ENCODE measurements at places on chromosomes 11 and 22.

- peak; percentile 22 for DNase-seq
Measured at GRCh38 chr11:69707176-69707575, 3.4 kb upstream of the FGF19 start.

GRCh38 chr11:57668434-57668782, 494 bp downstream of the ZDHHC5 start:
- peak; percentile 62 for DNase-seq

- DNase-seq: no peak
Measured at GRCh38 chr11:117610045-117610444, 187.0 kb downstream of the DSCAML1 start.

GRCh38 chr11:19520681-19521080, 192.0 kb upstream of the NAV2 start:
- DNase-seq: no peak

- no peak for DNase-seq
Measured at GRCh38 chr11:70717936-70718595, 319.7 kb downstream of the CTTN start.

DNA sequence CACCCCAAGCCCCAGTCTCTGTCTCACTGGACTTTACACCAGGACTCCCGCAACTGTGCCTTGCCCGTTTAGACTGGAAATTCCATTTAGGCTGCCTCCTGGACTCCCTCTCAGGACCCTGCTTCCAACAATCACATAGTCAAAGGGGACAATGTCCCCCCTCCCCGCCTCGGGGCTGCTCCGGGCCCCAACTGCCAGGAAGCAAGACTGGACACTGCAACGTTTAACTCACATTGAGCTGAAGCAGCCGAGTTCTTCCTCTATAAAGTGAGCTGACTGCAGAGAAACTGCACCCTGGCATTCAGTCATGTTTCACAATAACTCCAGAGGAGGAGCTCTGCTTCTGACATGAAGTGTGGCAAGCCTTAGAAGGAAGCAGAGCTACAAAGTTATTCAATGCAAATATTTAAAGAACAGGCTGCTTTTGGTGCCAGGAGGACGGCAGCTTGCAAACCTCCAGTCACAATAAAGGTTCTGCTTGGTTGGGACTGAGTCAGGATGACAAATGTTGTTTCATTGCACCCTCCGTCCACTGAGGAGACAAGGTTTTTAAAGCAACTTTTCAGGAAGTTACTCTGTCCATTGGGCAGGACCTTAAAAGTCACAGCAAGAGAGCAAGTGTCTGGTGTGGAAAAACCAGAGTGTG, 19.9 kb downstream of the PACSIN2 start:
- peak; percentile 12 for DNase-seq

DNA sequence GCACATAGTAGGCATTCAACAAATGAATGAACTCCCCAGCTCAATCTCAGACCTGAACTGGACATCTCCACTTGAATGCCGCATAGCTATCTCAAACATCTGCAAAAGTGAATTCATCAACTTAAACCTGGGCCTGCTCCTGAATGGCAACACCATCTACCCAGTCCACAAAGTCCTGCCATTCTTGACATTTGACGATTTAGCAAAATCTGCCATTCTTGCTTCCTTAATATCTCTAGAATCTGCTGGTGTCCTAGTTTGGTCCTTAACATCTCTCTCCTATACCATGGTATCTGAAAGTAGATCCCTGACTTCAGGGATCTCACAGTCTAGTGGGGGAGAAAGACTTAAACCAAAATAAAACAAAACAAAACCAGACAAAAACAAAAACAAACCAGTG, 12.4 kb upstream of the HPX start:
- DNase-seq: no peak

- peak; percentile 74 for DNase-seq
Measured at GRCh38 chr22:35726398-35726797, 8.7 kb downstream of the APOL5 start.

GRCh38 chr11:83827520-83827919, 541.4 kb upstream of the CCDC90B start:
- no peak for DNase-seq

DNA sequence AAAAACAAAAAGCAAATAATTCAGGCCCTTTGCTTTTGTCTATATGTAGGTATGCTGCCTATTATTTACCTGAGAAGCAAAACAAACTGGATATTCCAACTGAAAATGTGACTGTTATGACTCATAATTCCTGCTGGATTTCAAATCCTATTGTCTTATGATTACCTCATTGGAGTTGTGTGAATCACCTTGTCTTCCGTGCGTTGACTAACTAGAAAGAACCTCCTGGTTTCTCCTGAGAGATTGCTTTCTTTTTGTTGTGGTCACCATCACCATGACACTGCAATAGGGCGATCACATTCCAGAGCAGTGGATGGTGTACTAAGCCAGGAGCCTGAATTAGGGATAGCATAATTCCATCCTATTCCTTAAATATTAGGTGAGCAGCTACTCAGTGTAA, 23.0 kb upstream of the EXPH5 start:
- DNase-seq: no peak

GRCh38 chr11:119120639-119121007, 757 bp upstream of the HINFP start:
- no peak for DNase-seq

DNA sequence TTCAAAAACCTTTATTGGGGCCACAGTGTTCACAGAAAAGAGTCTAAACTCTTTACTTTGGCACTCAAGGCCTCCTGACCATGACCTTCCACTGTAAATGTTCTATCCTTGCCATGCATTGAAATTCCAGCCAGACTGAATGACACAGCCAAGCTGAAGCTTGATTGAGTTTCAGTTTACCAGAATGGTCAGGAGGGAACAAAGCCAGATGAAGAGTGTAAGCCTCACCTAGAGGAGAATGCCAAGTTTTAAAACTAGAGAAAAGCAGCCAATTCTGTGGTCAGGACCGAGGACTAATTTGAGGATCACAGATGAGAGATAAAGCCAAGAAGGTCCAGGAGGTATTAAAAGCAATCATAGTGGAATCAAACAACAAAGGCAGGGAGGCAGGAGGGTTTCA, 215.3 kb downstream of the KCNA4 start:
- no peak for DNase-seq

DNA sequence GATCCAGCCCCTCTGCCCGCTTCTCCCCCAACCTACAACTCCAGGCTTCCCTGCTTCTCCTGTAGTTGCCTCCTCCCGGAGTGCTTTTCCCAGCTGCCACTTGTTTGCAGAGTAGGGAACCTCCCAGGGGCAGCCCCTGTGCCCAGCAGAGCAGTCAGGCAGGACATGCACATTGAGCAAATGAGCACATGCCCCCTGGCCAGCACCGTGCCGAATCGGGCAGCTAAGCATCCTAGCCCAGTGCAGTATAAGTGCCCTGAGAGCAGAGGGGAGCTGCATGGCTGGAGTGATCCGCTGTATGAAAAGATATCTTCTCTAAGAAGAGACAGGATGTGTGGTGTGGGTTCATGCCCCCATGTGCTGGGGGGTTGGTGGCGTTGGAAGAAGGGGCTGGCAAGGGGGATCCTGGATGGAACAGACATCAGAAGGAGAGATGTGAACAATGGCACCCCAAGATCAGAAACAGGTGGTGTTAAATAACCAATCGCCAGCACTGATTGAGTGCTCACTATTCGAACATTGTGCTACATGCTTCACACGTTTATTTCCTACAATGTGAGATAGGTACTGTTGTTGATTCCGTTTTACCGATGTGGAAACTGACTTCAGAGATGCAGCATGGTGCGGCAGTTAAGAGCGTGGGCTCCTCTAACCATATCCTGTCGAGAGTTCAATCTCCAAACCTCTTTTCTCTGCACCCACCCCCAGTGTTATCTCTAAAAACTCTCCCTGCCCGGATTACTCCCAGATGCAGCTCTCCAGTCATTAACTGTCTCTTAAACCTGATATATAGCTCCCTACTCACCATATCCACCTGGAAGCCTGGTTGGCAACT, 1.2 kb downstream of the AIP start:
- DNase-seq: peak; percentile 60

- no peak for DNase-seq
Measured at GRCh38 chr11:121437018-121437685, 15.0 kb upstream of the SORL1 start.

DNA sequence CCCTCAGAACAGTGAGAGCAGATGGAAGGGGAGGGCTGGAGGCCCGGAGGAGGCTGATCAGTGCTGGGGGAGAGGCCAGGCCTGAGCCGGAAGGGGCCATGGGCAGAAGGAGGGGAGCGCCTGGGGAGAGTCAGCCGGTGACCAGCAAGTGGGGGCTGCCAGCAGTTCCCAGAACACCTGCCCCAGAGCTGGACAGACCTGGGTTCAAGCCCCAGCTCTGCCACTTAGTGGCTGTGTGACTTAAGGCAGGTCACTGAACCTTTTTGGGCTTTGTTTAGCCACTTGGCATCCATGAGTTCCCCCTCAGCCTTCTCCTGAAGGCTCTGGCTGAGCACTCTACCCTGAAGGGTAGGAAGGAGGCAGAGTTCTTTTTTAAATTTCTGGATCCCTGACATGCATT, 17.4 kb downstream of the WNT11 start:
- DNase-seq: no peak

GRCh38 chr11:112451250-112451649, 190.6 kb upstream of the PLET1 start:
- DNase-seq: no peak

DNA sequence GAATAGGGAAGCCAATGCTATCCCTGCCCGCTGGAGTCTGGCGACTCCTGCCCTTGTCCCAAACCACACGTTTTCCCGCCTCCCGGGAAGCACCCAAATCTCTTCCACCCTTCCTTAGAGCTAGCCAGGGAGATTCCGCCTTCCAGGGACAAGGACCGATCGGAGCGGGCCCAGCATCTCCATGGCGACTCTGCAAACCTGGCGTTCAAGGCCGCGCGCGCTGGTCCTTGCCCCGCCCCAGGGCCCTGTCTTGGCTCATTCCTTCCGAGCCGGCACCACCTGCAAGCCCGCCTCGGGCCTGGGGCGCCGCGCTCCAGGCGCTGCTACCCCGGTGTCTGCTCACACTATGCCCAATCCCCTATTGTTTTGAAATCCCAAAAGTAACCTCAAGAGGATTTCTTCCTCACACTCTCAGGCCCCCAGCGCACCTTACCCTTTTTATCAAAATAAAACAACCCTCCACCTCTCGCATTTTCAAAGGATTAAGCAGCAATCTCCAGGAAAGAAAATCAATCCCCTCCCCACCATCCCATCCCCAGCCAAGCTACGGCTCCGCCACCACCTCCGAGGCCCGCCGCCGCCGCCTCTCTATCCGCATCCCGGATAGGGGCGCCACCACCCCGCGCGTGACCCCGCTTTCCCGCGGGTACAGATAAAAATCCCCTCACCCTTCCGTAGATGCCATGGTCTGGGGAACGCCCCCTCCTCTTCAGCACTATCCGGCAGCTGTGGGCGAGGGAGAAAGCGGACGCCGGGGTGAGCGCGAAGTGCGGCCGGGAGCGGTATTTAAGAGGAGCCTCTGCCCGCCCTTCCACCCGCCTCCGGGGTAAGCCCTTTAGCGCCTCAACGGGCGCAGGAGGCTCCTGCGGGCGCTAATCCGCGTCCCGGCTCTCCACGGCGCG, 825 bp downstream of the SLC1A2 start:
- no peak for DNase-seq

DNA sequence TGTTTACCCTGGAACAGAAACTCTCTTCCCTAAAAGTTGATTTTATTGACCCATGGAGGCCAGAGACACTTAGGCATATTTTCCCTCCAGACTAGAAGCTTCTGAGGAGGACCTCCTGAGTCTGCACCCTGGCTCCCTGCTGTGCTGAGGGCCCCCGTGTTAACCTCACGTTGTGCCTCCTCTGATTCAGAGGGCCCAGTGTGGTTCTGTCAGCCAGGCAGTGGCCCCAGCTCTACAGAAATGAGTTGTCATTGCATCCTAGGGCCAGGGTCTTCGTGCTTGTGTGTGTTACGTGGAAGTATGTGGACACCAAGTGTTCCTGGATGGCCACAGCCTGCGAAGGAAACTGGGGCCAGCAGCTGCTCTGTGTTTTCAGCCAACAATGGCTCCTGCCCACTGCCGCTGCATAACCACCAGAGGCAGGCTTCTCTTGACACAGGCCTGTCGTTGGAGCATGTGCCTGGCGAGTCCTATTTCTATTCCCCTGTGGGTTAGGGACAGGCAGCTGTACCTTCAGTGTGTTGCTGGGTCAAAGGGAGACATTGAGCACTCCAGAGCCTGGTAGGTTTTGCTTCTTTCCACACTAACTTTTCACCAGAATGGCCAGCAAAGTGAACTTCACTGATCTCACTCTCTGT, 44.5 kb downstream of the MED15 start:
- DNase-seq: no peak

DNA sequence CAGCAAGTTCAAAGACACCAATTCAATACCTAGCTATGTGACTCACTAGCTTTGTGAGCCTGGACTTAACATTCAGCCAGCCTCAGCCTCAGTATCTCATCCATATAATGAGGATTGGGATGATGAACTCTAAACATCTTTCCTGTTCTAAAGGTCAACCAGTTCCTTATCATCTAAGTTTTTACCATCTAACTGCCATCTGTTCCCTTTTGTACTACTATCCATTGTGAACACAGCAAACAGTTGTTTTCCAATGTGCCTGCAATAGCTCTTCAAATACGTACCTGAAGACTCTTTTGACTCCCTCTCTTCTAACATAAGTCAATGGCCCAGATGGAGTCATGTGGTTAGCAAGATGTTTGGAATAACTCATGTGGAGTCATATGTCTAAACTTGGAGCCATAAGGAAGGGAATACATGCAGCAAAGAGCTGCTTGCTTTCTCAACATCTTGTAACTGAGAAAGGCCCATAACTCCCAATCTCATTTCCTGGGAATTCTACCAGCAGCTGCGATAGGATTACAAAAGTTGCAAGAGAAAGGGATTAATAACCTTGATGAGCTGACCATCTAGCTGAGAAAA, 19.4 kb downstream of the SYTL2 start:
- no peak for DNase-seq

- no peak for DNase-seq
Measured at GRCh38 chr11:19770277-19770676, 57.6 kb downstream of the NAV2 start.

DNA sequence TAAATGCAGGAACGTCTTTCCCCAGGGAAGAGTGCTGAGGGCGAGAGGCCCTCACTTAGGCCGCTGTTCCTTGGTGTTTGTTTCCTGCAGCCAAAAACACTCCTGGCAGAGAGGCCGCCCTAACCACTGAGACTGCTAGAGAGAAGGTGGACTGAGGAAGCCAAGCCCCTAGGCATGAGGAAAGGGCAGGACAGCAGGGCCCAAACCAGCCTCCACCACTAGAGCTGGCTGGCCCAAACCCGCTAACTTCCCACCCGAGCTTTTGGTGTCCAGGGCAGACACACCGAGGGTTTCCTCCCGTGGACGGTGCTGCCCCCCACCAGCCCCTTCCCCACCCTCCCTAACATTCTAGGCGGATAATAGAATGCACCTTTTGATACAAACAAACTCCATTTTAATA, 6.0 kb downstream of the FGF19 start:
- DNase-seq: no peak

DNA sequence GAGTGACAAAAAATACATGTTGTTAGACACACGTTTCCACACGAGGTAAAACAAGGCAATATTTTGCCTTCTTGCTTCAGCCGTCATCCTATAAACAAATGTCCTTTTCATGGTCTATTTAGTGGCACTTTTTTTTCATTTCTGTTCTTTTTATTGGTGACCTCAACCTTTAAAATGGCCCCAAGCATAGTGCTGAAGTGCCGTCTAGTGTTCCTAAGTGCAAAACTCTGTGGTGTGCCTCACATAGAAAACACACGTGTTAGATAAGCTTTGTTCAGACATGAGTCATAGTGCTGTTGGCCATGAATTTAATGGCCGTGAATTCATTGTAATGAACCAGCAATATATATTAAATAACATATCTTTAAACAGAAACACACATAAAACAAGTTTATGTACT, 15.6 kb downstream of the OVCH2 start:
- no peak for DNase-seq

All from OCI-LY7 (cell line).